Stimulated activated CD4-positive, alpha-beta T cell treated with anti-CD3 and anti-CD28 coated beads, Interleukin-4, amount 100 ng/mL, for 48 hours (primary cell): ENCODE measurements at places on chromosomes 6 and 20.

GRCh38 chr6:12957321-12958051 is 240.9 kb downstream of the PHACTR1 start:
- DNase-seq = no peak

- DNase-seq = no peak
Observed at GRCh38 chr20:13422637-13423036, 201.6 kb downstream of the ISM1 start.

DNA sequence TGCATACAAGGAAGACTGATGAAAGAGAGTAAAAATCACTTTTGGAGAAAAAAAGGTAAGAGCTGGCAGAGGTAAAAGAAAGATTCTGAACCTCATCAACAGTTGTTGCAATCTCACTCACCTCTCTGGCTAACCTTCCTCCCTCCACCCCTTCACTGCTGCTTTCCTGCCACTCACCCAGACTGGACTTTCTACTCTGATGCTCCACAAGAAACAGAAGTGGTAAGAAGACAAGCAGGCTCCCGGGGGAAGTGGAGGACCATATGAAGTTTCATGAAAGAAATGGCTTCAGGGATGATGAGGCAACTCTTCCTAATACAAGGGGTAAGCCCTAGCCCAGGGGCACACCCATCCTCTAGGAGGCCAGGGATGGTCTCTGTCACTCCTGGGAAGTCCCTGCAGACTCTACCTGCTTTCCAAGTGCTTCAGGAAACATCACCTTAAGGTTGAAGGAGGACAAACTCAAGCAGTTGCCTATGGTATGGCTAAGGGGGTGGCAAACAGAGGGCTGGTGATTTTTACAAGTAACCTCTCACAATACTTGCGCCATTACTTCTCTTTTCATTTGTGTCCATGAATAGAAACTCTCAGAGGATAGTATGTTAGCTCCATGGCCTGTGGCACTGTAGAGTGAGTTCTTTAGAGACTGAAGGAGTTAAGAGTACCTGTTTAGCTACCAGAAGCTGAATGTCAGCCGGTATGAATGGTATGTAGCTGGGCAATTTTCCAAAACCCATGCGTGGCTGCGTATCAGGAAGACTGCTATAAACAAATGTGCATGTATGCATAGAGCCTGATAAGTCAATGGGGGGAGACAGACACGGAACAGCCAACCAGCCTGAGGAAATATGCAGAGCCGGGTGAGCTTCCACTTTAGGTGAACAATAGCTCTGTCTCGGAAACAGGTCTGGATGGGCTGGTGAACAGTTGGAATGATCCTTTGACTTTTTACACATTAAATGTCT is 112.0 kb downstream of the BACH2 start:
- no peak for DNase-seq

DNA sequence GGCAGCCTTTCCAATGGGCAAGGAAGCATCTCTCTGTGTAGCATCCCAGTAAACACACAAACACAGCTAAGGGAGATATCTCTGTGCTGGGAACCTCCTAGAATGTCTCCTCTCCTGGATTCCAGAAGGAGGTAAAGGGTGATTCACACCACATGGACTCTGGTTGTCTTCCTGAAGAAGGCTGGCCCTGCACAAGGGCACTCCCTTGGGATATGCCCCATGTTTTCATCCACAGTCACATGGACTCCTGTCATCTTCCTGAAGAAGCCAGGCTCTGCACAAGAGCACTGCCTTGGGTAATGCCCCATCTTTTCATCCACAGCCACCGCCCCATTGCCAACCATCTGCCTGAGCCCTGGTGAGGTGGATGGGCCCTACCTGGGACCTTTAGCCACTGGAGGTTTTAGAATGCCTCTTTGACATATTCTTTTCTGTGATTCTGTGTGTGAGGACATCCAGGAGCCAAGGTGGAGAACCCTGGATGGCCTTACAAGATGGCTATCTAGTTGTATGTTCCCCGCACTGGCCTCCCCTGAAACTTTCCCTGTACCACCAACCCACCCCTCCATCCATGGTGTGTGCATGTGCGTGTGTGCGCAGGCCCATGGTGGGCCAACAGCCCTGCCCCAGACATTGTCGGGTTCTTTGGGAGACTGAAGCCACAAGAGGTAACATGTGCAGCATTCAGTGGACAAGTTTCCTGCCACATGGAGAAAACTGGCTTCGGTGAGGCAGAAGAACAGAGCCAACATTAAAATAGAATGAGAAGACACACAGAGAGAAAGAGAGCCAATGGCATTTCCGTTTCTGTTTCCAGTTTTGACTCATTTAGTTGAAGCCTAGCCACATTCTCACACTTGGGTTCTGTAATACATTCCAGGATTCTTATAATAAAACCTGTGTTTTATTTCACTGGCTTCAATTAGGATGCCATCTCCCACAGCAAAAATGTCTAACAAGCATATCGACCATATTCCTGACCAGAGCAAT is 110.2 kb upstream of the CST7 start:
- no peak for DNase-seq

- DNase-seq = no peak
Observed at GRCh38 chr6:154414021-154414813, 57.6 kb upstream of the IPCEF1 start.

DNA sequence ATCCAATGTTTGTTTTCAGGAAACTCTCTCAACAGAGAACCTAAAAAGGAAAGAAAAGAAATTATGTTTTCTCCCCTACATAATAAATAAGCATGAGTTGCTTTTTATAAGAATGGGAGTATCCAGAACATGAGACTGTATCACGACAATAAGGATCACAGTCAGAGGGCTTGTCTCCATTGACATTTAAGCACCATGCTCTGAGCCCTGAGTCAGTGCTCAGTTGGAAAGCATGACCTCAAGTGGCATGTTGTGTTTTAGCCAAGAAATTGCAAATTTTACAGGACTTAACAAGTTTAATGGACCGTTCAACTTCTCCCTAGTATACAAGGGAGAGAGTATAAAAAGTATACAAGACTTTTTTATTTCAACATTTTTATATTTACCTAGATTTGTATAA is 431.6 kb downstream of the GJA1 start:
- no peak for DNase-seq

DNA sequence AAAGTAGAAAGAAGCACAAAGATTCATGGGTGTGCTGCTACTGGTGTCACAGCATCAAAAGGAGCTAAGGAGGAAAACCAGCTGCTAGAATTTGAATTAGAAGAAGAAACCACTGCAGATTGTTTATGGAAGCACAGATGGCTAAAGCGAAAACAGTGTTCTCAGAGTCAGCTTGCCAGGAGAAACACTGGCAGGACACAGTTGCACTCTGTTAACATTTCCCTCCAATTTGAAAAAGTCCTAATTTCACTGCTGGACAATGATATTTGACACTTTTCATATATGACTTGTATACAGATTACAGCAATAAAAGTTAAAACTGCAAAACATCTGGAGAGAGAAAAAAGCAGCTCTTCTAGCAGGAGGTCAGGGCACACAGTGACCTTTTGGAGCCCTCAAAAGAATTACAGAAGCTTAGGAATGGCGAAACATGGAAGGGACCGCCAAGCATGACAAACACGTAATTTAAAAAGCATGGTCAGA is 314.5 kb downstream of the COL12A1 start:
- no peak for DNase-seq
